Stimulated activated CD8-positive, alpha-beta memory T cell treated with anti-CD3 and anti-CD28 coated beads, Interleukin-7, amount 100 ng/mL, for 4 hours (primary cell): ENCODE measurements at places on chromosomes 11 and 22.

DNA sequence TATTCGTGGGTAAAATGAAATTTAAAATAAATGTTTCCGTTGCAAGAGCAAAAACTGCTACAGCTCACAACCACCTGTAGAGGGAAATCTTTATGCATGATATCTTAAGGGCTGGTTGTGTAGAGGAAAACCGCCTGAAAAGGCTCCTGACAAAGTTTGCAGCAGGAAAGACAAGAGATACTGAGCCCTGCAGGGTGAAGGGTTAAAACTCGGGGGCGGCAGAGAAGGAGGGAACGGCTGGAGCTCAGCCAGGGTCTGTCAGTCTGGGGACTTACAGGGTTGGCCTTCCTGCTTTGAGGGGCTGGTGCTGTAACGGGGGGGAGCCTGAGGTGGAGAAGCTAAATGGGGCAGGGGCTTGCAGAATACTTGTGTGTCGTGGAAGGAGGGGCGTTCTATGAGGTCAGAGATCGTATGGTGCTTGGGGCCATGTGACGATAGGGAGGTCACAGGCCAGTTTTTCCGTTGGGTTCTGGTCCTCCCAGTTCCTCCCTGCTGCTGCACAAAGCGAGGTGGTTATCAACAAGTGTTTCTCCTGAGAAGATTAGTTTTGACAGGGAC, 122.9 kb upstream of the HSD17B12 start:
- no peak for DNase-seq

DNA sequence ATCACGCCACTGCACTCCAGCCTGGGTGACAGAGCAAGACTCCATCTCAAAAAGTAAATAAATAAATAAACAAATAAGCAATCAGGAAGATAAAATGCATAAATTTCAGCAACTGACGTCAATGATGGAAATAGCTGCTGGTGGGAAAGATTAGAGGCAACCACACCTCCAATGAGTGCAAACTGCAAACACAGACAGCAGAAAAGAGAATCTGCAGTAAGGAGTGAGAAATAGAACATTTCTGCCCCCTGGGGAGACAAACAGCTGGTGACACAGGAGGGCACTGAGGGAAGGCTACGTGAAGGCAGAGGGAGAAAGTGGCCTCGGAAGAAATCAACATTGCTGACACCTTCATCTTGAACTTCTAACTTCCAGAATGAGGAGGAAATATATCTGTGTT, 6.5 kb downstream of the PI4KA start:
- DNase-seq = no peak

GRCh38 chr11:19929147-19929546, 216.5 kb downstream of the NAV2 start:
- no peak for DNase-seq

GRCh38 chr11:121282386-121282785, 10.2 kb upstream of the SC5D start:
- DNase-seq = no peak

DNA sequence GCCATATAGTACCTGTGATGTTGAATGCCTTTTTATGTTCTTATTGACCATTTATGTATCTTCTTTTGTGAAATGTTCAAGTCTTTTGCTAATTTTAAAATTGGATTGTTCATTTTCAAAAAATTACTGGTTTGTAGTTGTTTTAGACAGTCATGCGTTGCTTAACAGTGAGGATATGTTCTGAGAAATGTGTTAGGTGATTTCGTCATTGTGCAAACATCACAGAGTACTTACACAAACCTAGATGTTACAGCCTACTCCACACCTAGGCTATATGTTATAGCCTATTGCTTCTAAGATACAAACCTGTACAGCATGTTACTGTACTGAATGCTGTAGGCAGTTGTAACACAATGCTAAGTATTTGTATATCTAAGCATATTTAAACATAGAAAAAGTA, 32.5 kb downstream of the PDE3B start:
- no peak for DNase-seq

DNA sequence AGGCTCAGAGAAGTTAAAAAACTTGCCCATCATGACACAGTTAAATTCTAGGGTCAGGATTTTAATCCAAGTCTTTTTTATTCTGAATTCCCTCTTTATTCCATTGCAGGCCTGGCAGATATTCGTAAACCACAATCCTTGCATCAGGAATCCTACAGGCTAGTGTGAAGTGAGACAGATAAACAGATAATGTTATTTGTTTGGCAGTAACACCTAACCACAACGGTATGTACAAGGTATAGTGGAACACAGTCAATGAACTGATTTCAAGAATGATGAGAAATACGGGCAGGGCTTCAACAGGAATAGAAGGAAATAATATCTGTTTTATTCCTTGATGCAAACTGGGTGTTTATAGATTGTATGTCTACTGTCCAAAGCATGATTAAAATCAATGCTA, 32.0 kb upstream of the NARS2 start:
- no peak for DNase-seq

- DNase-seq = no peak
Measured at GRCh38 chr11:67290801-67291200, 1.7 kb downstream of the ANKRD13D start.

DNA sequence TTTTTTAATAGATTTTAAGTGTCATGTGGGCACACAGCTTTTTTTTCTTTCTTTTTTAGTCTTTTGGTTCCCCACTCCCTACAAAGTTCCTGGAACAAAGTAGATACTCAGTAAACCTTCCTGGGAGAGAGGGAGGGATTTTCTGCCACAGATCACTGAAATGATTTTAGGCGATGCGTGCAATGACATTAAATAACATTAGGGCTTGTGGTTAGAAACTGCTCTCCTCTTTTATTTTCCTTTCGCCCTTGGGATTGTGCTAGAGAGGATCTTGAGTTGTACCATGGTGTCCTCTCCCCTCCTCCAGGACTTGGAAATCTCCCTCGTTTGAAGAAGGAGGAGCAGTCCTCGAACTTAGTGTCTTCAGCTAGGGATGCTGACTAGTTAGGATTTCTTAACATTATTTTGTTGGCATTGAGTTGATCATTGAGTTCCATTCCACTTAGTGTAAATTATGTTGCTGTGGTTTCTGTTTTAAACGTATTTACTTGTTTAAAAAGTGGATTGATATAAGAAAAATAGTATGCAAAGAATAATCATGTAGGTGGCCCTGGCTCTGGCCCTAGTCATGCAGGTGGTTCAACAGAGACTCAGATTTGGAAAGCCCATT, 88.4 kb downstream of the TRAF6 start:
- no peak for DNase-seq

- no peak for DNase-seq
Measured at GRCh38 chr11:28887681-28888080, 779.5 kb downstream of the METTL15 start.

DNA sequence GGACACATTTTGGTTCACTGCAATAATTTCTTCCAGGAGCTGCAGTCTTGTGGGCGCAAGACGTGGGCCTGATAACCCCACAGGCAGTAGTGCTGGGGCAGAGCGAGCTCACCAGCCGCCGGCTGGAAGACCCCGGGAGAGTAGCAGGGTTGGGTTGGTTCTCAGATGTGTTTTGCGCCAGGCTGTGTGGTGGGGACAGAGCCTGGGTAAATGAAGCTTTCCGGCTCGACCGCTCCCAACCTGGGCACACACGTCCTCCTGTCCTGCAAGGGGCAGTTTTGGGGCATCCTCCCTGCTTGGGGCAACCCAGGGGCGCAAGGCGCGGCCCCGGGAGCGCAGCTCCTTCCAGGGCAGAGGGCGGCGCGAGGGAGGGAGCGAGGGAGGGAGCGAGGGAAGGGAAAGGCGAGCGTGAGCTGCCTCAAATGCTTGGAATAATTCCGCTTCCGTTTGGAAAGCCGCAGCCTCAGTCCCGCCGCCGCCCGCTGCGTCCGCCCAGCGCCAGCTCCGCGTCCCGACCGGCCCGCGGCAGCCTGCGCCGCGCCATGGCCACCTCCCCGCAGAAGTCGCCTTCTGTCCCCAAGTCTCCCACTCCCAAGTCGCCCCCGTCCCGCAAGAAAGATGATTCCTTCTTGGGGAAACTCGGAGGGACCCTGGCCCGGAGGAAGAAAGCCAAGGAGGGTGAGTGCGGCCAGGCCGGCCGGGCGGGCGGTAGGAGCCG, at the start of gene PARVA:
TSS of gene PARVA (plus strand) at position 466 of the 718 bp plus-strand sequence. CDS start at position 543, 77 bp downstream.
- no peak for DNase-seq

GRCh38 chr11:62445314-62445740, 26.5 kb downstream of the SCGB1A1 start:
- DNase-seq = no peak

GRCh38 chr22:48921411-48921903, 906.2 kb downstream of the BRD1 start:
- DNase-seq = no peak

DNA sequence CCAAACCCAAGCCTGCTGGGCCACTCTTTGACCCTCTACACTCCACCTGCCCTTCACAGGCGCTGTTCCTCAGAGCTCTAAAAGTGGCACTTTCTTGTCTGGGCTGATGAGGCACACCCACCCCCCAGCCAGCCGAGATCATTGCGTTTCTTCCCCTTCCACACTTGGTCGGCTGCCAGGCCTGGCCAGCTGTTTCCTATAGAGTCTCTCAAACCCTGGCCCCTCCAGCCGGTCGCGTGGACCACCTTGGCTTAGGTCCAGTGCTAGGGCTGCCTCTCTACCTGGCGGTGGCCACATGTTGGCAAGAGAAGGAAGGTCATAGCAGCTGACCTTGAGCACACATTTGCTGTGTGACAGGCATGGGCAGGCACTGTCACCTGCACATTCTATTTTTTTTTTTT, 60.6 kb downstream of the PPP6R2 start:
- no peak for DNase-seq

DNA sequence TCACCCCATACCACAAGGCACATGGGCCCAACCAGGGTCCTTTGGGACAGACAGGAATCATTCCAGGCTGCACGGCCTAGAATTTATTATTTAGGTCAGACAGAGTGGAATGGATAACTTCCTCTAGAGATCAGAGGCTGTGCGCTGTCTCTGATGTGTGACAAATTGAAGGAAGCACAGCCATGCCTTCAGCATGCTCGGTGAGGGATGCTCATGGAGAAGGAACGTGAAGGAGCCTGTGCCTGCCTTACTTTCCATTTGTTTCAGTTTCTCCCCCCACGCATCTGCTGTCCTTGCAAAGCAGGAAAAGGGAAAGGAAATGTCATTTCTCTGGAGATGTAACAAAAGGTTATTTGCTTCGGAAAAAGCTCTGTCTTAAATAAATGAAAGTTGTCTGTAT, 644.1 kb downstream of the OPCML start:
- no peak for DNase-seq
